Dermis lymphatic vessel endothelial cell (primary cell): ENCODE measurements at places on chromosomes 4 and X. TPM values are rescaled to one million over a fixed set of nuclear protein-coding genes. Genes with fewer than 3 reads are reported as not detected.

The KLHL34 gene
- total RNA-seq, result not detected in 2 replicates

The NRK gene
- 0.22 and 0.43 TPM in 2 replicates for total RNA-seq

The CYTL1 gene
- total RNA-seq, result 5.5 and 13.9 TPM in 2 replicates

The SPANXD gene
- total RNA-seq, result not detected in 2 replicates

The CRMP1 gene
- 1.2 and 2.4 TPM in 2 replicates for total RNA-seq

The GAGE12F gene
- total RNA-seq, result not detected in 2 replicates

The GPR50 gene
- total RNA-seq, result not detected in 2 replicates

The SSX7 gene
- total RNA-seq, result not detected in 2 replicates

The LPAR4 gene
- under 0.01 TPM in 1 of 2 replicates, not detected in the other for total RNA-seq

The EGF gene
- 0.09 and 0.33 TPM in 2 replicates for total RNA-seq

The USP17L19 gene
- total RNA-seq, result not detected in 2 replicates
